Stimulated activated CD4-positive, alpha-beta T cell treated with anti-CD3 and anti-CD28 coated beads, TNF-alpha, amount 100 ng/mL, for 1 hour (primary cell): ENCODE measurements at places on chromosomes 16 and 17.

GRCh38 chr17:55354010-55354409, 67.6 kb downstream of the MMD start:
- DNase-seq, result no peak

DNA sequence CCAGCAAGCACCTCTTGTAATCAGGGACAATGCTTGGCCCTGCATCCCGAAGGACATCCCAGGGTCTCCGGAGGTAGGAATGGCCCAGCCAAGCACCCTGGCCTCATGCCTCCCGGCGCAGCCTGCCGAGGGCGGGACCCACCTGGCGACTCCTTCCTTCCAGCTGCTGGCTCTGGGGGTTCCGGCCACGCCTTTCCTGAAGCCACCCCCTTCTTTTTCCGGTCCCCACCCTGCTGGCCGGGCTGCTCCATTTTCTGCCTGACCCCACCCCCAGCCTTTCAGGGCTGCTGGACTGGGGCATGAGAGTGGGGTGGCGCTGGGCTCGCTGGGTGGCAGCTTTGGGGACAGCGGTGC, 22.5 kb upstream of the CIBAR2 start:
- no peak for DNase-seq

GRCh38 chr16:66223176-66223780, 143.2 kb upstream of the CDH5 start:
- no peak for DNase-seq

- no peak for DNase-seq
Measured at GRCh38 chr17:19404264-19404663, 6.8 kb upstream of the RNF112 start.

DNA sequence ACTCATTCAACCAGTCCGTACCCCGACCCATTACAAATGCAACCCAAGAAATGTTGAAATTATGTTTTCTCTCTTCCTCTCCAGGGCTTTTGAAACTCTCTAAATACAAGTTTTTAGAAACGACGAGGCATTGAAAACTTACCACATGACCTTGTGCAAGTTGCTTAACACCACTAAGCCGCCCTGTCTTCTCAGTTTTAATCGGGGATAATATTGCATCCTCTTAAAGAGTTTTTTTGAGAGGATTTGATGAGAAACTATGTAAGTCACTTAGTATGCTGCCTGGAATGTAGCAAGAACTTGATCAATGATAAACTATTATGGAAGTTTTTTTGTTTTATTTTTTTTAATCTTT, 149.0 kb upstream of the FAM20A start:
- DNase-seq, result no peak

- peak; percentile 19 for DNase-seq
Measured at GRCh38 chr17:38584350-38584925, 21.3 kb downstream of the SRCIN1 start.

GRCh38 chr16:51532551-51532950, 381.5 kb upstream of the SALL1 start:
- DNase-seq, result no peak

GRCh38 chr16:77965346-77965745, 57.0 kb upstream of the CLEC3A start:
- no peak for DNase-seq

GRCh38 chr16:73420676-73421075, 372.7 kb upstream of the ZFHX3 start:
- DNase-seq, result no peak

DNA sequence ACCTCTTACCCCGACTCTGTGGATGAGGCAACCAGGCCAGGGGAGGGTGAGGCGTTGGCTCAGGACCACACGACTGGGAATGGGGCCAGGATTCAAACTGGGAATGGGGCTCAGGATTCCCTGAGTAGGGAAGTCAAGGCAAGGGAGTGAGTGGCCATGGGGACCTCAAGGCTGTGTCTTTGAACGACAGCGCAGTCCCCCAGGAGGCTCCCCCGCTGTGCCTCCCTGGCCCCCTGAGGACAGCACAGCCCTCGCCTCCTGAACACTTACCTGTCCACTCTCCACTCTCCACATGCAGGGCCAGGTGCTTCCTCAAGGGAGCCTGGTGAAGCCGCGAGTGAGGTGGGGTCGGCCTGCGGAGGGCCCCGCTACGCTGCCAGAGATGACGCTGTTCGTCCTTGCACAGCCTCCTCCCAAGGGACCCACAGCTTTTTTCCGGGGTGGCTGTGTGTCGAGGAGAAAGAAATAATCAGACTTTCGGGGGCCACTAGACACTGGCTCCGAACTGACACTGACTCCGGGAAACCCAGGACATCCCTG, 6.9 kb downstream of the ZNF469 start:
- no peak for DNase-seq

DNA sequence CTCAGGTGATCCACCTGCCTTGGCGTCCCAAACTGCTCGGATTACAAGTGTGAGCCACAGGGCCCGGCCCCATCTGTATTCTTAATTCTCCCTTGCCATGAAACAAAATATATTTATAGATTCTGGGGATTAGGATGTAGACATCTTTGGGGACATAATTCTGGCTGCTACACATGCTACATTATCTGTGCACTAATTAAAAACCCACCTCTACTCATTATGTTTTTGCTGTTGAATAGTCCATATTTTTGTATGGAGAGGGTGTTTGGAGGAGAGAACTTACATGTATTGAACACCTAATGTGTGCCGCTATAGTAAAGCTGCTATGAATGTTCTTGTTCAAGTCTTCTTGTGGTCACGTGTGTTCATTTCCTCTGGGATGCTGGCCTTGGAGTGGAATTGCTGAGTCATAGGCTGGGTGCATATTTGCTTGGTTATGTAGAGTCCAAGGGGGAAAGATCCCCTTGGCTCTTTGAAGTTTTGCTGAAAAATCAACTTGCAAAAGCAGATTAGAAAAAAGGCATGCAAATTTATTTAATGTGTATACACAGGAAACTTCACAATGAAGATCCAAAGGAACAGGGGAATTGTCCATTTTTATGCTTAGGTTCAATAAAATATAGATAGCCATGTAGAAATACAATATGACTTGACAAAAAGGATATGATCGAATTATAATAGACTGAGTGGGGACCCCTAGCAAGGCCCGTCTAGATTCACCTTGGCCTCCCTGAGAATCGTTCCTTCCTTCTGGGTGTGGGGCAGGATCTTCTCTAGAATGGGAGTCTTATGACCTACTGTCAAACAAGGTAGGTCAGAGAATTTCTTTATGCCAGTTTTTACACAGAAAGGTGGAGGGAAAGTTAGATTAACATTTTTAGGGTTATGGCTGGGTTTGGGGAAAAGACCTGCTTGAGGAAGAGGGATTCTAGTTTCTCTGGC, 42.1 kb upstream of the GPRC5B start:
- no peak for DNase-seq

DNA sequence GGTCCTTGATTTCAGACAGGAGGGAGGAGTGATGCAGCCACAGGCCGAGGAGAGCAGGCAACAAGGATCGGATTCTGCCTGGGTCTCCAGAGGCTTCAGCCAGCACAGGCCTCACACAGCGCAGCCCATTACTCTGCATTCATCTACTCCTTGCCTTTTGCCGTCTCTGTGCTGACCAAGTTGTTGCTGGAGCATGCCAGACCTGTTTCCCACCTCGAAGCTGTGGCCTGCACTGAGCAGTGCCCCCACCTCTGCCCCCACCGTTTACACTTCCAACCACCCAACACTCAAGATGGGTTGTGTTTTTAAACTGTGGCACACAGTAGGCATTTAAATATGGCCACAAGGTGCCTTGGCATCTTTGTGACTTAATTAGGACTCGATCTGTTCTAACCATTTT, 1.3 kb downstream of the PRM2 start:
- no peak for DNase-seq

DNA sequence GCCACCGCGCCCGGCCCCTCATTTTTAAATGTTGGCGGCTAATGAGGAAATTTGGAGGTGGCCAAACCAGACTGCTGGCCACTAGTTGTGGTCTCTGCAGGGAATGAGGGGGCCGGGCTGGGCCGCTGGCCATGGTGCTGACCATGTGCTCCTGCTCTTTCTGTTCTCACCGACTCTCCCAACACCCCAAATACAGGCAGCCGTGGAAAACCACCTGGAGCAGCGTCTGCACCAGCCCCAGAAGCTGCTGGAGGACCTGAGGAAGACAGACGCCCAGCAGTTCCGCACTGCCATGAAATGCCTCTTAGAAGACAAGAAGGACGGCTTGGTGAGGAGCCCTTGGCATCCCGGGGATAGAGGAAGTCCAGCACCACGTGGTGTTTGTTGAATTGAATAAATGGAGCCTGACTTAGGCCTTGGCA, 21.3 kb downstream of the OTOA start:
- DNase-seq, result no peak

- no peak for DNase-seq
Measured at GRCh38 chr16:48879223-48880122, 269.5 kb upstream of the N4BP1 start.

GRCh38 chr17:69593716-69594115, 179.2 kb downstream of the MAP2K6 start:
- no peak for DNase-seq

- no peak for DNase-seq
Measured at GRCh38 chr16:9647981-9648701, 534.1 kb downstream of the GRIN2A start.

GRCh38 chr16:72987480-72987901, 60.4 kb downstream of the ZFHX3 start:
- DNase-seq, result no peak

DNA sequence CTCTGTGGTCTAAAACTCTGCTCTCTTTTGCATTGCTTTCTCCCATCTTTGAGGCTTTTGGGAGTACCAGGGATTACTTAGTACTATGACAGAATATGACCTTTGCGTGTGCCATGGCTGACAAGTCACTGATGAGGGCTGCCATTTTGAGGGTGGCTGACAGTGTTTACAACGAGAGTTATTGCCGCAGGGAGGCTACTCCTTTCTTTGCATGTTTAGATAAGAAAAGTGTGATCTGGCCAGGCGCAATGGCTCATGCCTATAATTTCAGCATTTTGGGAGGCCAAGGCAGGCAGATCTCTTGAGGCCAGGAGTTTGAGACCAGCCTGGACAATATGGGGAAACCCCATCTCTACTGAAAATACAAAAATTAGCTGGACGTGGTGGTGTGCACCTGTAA, 77.5 kb downstream of the GSG1L start:
- DNase-seq, result no peak

DNA sequence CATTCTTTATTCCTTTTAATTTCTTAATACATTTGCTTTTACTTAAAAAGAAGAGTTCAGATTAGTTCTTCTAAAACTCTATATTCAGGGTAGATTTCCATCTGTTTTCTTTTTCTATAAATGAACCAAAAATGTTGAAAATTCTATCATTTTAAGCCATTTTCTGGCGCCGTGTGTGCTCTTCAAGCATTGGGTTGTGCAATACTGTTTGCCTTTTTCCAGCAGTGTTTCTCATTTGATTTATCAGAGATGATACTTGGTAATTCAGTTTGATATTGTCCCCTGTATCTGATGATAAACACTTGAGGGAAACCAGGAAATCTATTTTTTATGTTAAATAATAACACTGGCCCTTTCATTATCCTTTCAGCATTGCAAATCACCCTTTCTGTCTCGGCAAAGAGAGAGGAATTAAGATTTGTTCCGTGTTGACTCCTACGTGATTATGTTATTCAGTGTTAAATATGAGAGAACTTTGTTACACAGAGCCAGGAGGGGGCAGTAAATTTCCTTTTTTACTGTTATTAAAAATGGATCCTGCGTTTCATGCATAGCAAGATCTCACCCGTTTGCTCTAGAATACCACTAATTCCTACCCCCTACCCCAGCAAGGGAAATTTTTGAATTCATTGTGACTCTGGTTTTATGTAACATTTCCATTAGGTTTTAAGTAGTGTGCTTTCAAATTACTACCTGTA, 606.9 kb upstream of the RBFOX1 start:
- no peak for DNase-seq

DNA sequence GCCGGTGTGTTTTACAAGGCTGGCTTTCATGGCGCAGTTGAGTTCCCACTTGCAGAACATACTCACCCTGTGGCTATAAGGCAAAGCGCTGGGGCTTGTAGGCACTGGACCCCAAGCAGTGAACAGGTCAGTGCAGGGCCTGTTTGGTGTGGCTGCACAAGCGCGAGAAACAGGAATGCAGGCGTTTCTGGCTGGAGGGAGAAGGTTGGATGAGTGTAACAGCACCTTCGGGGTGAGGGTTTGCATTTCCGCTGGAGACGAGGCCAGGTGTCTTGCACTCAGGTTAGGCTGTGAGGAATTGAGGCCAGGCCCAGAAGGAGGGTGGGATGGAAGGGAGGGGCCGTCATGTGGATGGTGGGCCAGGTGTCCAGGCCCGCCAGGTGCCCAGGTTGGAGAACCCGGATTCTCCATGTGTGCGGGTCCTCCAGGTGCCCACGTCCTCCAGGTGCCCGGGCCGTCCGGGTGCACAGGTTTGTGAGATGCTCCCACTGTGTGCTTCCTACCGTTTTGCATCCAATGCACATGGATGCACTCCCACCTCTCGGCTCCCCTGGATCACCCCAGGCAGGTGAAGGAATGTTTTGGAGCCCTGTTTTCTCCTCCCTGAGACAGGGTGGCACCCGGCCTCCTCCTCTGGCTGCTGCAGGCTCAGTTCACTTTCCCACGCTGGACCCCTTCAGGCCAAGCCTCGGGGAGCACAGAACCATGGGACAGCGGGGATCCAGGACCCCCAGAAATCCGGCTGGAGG, 46.0 kb downstream of the SLC7A5 start:
- no peak for DNase-seq

- DNase-seq, result no peak
Measured at GRCh38 chr16:83059237-83059636, 432.5 kb downstream of the CDH13 start.
